ENCODE measurements at places on chromosomes 1 and 21.

GRCh38 chr1:219465212-219466093 lies 147.5 kb downstream of the ZC3H11B start:
- DNase-seq: no peak

DNA sequence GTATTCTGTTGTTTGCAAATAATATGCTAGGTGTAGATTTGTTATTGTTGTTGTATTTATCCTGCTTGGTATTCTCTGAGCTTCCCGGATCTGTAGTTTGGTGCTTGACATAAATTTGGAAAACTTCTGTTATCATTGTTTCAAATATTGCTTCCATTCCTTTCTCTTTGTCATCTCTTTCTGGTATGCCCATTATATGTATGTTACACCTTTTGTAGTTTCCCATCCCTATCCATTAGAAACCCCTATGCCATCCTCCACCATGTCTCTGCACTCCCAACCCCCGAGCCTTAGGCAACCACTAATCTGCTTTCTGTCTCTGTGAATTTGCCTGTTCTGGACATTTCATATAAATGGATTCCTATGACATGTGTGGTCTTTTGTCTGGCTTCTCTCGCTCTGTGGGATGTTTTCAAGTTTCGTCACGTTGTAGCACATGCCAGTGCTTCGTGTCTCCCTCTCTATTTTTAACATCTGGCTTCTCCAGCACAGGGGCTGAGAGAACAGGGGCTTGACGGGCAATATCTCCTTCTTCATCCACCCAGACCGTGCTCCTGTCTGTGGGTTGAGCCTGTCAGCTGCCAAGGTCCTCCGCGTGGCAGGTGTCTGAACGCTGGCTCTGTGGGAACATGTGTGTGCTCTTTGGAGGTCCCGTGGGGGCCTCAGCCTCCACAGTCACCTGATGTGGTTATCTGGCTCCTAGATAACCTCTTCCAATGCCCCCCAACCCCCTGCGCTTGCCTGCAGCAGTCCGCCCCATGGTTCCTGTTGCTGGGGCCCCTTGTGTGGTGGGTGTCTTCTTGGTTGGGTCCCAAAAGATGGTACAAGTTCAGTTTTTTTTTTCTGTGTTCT lies 32.8 kb upstream of the MAN1C1 start:
- DNase-seq: no peak

GRCh38 chr21:45598109-45598508 lies 45.4 kb upstream of the PCBP3 start:
- no peak for DNase-seq

GRCh38 chr1:24316645-24317044 lies 2.5 kb upstream of the GRHL3 start:
- DNase-seq: no peak

DNA sequence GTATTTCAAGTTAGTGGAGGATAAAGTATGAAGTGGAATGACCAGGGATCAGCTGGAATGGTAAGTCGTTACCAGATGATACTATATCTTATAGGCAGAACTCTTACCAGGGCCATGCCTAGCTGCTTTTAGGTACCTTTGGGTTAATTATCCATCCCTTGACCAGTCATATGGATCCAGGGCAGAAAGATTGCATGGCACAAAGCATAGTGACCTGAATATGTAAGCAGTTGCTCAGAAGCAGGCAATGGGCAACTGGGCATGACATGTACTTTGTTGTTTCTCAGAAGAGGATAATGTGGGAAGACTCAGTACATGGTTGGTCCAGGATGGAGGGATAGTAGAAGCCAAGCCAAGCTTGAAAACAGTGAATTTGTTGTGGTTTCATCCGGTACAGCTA lies 87.2 kb downstream of the CLEC20A start:
- DNase-seq: no peak

DNA sequence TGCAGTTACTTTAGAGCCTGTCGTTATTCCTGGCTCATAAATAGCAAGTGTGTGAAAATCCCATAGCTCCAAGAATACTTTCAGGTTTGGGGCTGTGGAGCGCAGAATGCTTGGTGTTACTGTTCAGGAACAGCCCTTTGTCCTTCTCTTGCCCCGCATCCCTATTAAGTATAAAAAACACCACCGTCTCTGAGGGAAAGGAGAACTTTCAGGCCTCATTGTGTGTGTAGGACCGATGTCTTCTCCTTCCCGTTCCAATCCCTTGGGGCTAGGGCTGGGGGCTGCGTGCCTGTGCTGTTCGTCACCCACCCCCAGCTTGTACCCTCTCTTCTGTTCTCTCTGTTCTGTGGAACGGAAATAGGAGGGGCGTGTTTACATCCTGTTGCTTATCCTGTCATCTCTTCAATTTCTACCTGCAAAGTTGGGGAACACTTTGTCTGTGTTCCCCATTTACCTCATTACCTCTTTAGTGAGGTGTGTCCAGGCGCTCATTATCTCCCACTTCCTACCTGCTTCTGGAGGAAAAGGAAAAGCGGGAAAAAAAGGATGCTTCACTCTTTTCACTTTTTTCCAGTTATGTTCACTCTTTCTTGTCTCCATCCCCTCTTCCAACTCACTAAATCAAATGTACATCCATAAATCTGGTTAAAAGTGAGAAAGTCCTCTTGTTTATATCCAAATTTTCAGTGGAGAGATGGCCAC lies 788 bp upstream of the TXNIP start:
- DNase-seq: no peak
